ENCODE measurements at places on chromosomes 3 and 15.

GRCh38 chr15:57152666-57153539 is 223.4 kb upstream of the CGNL1 start:
- DNase-seq = peak; percentile 23

DNA sequence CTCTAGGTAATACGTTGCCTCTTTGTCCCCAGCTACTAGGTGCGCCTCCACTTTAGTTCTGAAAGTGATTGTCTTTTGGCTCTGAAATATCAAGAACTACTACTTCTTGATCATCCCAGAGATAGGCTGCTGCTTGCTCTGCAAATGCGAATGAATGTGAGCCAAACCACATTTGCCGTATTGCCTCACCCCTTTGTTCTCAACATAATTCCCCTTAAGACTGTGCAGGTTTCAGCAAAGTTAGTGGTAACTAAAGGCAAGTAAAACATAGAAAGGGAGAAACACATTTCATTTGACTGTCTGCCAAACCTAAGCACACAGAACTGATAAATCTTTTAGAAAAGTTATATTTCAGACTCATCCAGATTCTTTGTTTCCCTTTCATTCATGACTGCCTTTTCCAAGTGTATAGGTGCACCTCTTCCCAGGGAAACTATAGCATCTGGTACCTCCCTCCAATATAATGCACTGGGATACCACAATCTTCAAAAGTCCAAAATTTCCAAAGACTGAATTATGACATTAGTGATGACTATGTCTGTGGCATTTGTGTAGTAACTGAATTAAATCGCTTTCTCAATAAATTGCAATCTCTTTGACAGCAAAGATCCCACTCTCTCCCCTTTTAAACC is 720.6 kb upstream of the CBLB start:
- peak; percentile 45 for DNase-seq

DNA sequence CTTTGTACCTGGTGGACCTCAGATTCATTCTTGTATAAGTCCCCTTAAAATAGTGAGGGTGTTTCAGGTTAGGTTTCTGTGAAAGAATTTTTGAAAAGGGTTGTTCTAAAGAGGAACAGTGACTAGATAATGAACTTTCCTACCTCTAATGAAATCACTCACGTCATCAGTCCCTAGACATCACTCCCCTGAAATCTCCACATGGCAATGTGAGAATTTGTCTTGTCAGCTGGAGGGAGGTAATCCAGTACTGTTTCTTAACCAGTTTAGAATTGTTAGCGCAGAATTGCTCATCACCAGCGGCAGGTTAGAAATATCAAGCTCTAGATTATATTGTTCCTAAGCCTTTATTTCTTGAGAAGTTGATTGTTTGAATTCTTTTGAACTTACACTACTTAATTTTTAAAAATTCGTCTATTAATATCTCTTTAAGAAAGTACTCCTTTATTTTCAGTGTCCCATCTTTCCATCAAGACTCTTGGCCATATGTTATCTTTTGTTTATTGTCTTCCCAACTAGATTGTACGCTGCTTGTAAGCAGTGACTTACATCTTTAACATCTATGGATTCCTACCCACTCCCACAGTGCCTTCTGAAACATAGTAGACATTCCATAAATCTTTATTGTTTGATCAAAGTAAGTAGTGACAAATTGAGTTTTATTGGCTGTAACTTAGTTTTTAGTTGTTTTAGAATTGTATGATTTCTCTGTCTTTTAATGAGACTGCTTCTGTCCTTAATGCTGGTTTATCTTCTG is 52.8 kb downstream of the RASA2 start:
- no peak for DNase-seq

DNA sequence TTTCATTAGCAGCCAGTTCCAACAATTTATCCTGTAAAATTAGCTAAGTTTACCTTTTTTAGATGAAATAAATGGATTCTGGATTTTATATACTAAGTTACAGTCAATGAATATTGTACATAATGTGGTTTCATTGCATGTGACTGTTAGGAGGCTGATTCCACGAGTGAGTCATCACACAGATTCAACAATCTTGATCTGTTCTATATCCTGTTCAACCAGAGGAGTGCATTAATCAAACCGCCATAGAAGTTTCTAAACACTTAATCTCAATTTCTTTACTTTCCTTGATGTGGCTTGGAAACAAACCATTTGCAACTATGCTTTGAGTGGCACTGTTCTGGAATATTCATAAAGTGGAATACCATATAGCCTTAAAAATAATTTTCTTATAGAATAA is 15.3 kb downstream of the DNAJC13 start:
- peak; percentile 74 for DNase-seq

GRCh38 chr3:46866720-46867549 is 3.7 kb upstream of the MYL3 start:
- no peak for DNase-seq

- DNase-seq = no peak
Measured at GRCh38 chr15:58689646-58690045, 59.9 kb downstream of the ADAM10 start.

DNA sequence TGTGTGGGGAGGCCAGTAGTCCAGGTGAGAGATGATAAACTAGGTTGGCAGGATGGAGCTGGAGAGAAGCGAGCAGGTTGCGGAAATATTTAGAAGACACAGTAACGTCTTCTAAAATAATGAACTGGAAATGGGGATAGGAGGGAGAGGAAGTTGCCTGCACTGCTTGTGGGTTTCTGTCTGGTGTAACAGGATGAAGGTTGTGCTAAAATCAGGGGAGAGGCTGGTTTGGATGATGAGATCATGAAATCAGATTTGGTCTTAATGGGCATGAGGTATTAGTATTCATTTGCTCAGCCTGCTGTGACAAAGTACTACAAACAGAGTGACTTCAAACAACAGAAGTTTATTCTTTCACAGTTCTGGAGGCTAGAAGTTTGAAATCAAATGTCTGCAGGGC is 32.1 kb upstream of the TNFAIP8L3 start:
- DNase-seq = no peak

Data from renal cortical epithelial cell (primary cell).